ENCODE measurements at places on chromosomes 6 and 20. TPM values are rescaled to one million over a fixed set of nuclear protein-coding genes. Genes with fewer than 3 reads are reported as not detected.

MRPS26 gene
- total RNA-seq = 20.5 TPM

RGS17 gene
- total RNA-seq = 6.2 TPM

CLPSL1 gene
- total RNA-seq = not detected

RUNX2 gene
- 2.1 TPM for total RNA-seq

DOK5 gene
- 2.4 TPM for total RNA-seq

TRIM15 gene
- total RNA-seq = not detected

VGLL2 gene
- not detected for total RNA-seq

CLVS2 gene
- total RNA-seq = not detected

BPIFA2 gene
- total RNA-seq = not detected

OLIG3 gene
- total RNA-seq = not detected

PAX1 gene
- not detected for total RNA-seq

CRIP3 gene
- total RNA-seq = 2.0 TPM

INSM1 gene
- total RNA-seq = 0.17 TPM

RAMACL gene
- 11.2 TPM for total RNA-seq

All from subcutaneous adipose tissue (tissue), 4 donors.